NCI-H460 (cell line): ENCODE measurements at places on chromosomes 2 and 18.
A peak's percentile ranks its signal among the peaks of the same experiment; 100 is the strongest.

DNA sequence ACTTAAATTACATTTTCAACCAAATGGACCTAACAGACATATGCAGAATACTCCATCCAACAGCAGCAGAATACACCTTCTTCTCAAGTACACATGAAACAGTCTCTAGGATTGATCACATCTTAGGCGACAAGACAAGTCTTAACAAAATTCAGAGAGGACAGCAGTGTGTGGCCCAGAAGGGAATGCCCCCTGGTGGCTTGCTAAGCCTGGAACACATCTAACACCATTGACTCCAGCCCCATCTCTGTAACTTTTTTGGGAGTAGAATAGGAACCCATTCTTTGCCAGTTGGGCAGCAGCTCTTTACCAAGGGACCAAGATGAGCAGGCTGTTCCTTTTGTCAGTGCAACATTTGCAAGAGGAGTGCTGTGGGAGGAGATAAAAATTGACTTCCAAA is 249.9 kb downstream of the PLCL1 start:
- peak; percentile 28 for DNase-seq

DNA sequence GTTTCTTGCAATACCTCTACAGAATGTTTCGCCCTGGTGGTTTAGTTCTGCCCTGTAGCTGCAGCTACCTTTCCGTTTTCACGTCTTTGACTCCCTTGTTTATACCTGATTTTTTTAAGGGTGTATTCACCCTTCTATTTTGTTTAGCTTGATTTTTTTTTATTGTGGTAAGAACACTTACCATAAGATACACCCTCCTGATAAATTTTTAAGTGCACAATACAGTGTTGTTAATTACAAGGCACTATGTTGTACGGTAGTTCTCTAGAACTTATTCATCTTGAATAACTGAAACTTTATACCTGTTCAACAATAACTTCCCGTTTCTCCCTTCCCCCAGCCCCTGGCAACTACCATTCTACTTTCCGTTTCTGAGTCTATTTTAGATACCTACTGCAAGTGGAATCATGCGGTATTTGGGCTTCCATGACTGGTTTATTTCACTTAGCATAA is 48.9 kb upstream of the NABP1 start:
- DNase-seq: no peak

- DNase-seq: no peak
These were observed 44.2 kb upstream of the PPM1B start for GRCh38 chr2:44124500-44124899.

- DNase-seq: no peak
These were observed 41.8 kb upstream of the ASPRV1 start for GRCh38 chr2:70003093-70003830.

- peak; percentile 69 for DNase-seq
These were observed 129.7 kb upstream of the OSR1 start for GRCh38 chr2:19488009-19488691.

DNA sequence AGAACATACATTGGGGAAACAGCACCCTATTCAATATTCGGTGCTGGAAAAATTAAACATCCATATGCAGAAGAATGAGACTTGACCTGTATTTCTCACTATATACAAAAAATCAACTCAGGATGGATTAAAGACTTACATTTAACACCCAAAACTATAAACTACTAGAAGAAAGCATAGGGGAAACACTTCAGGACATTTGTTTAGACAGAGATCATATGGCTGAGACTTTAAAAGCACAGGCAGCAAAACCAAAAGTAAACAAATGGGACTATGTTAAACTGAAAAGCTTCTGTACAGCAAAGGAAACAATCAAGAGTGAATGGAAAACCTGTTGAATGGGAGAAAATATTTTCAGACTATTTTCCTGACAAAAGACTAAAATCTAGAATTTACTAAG is 1694.1 kb upstream of the CELF4 start:
- DNase-seq: no peak

DNA sequence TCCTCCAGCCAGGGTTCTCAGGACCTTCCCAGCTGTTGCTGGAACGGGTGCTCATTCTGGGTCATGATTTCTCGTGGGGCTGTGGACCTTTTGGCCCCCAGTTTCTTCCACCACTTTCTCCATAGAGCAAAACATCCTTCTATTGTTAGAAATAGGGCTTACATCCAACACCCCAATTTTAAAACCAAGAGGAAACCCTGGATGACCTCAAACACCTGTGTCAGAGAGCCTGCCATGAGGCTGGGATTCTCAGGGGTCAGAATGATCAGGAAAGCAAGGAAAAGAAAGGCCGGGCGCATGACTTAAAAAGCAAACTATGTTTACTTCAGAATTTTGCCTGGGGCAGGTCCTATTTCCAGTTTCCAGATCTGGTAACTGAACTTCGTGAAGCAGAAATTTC is 307.9 kb upstream of the MEIS1 start:
- DNase-seq: no peak

- DNase-seq: no peak
These were observed 16.0 kb upstream of the ASXL2 start for GRCh38 chr2:25894135-25894830.

GRCh38 chr2:241654551-241654950 is 17.1 kb downstream of the ATG4B start:
- no peak for DNase-seq

DNA sequence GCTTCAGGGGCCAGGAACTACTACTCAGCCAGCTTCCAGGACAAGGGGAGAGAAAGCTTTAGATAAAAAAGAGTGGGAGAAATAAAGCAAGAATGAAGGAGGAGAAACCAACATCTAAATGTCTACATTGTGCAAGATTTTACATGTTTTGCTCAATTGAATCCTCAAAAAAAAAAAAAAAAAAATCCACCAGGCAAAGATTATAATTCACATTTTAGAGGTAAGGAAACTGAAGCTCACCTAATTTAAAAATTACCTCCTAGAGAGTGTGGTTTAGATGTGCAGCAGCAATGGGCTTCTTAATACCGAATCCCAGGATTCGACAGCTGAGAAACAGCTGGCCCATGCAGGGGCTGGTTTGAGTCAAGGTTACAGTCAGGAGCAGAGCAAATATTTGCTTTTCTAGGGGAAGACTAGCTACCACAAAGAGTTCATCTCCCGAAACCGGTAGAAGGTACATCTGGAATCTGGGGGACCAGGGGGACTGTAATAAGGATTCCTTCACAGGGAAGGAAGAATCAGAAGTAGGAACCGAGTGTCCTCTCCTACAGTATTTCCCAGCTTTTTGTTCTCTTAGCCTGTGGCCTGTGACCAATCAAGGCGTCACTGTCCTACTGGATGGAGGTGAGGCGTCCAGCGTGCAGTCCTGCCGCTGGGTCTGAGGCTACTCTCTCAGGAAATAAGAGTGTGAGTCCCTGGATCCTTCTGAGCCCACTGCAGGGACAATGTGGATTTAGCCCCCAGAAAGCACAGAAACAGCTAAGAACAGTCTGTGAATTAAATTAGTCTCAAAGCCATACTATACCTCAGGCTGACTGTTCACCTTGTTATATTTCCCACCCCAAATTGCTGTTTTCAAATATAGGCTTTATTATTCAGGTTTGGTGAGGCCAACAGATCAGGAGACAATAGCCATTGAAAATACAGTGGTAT is 42.3 kb downstream of the IL1R2 start:
- DNase-seq: no peak

GRCh38 chr18:24585996-24586566 is 125.6 kb downstream of the HRH4 start:
- DNase-seq: no peak

DNA sequence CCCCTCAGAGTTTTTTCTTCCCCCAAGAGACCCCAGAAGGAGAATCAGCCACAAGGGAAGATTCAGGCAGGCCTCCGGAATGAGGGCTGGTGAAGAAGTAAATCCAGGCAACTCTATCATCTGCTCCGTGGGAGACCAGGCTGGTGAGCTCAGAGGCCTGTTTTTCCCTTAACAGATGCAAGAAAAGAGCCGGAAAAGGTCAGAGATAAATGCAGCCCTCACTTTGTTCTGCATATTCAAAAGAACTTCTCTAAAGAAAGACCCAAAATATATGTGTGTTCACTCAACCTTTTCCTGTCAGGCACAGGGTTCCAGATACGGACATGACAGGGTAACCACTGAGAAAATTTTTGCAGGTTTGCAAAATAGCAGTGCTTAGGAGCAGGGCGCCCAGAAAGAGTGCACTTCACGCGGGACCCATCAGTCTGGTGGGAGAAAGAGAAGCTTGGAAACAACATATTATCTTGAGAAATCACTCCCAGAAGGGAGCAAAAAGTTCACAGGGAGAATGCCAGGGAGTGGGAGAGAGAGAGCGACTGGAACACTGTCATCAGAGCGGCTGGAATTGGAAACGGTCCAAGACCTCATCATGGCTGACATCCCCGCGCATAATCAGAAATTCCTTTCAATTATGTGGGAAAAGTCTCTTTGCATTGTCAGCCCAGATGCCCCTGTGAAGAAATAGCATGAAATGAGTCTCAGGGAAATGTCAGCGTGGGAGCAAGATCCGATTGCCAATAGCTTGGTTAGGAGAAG is 244.8 kb upstream of the SLC14A2 start:
- no peak for DNase-seq

- DNase-seq: no peak
These were observed 283.3 kb downstream of the NRXN1 start for GRCh38 chr2:50748671-50749070.

DNA sequence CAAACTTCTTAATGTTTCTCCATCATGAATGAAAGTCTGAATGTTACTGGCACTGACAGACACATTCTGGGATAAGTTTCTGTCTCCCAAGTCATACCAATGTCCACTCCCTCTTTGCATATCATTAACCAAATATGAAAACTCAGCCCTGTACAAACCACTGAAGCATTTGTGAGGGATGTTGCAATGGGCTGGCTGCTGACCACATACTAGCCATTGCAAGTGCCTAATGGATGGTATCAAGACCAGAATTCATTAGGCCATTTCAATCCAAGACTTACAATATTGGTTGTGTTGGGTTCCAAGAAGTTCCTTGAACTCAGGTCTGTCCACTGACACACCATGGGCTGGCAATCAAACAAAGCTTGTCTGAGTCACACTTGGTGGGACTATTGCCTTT is 73.8 kb downstream of the CBLN2 start:
- no peak for DNase-seq

DNA sequence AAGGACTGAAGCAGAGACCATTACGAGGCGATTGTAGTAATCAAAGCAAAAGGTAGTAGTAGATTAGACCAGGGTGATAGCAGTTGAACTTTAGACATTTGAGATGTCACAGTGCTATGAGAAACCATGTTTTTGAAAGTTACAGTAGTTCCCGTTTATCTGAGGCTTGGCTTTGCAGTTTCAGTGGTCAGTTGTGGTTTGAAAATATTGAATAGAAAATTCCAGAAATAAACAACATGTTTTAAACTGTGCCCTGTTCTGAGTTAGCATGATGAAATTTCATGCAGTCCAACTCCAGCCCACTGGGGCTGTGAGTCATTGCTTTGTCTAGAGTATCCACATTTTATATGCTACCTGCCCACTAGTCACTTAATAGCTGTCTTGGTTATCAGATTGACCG is 47.5 kb downstream of the ZNF638 start:
- DNase-seq: peak; percentile 9

- DNase-seq: no peak
These were observed 331.3 kb upstream of the CNTNAP5 start for GRCh38 chr2:123693836-123694235.

DNA sequence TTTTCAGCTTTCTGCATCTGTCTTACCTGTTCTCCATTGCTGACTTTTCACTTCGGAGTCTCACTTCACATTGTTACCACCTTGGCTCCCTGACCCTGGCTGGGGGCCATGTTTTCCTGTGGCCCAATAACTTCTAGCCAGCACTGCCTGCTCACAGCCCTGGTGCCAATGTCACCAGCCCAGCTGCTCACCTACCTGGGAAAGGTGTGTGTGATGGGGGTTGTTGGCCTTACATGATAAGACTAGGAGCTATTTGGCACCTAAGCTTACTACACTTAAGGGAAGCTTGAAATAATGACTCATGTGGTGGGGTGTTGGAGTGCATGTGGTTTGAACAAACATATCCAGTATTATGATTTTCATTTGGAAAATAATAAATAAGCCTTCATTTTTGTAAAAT is 37.5 kb upstream of the PGAP1 start:
- DNase-seq: no peak

DNA sequence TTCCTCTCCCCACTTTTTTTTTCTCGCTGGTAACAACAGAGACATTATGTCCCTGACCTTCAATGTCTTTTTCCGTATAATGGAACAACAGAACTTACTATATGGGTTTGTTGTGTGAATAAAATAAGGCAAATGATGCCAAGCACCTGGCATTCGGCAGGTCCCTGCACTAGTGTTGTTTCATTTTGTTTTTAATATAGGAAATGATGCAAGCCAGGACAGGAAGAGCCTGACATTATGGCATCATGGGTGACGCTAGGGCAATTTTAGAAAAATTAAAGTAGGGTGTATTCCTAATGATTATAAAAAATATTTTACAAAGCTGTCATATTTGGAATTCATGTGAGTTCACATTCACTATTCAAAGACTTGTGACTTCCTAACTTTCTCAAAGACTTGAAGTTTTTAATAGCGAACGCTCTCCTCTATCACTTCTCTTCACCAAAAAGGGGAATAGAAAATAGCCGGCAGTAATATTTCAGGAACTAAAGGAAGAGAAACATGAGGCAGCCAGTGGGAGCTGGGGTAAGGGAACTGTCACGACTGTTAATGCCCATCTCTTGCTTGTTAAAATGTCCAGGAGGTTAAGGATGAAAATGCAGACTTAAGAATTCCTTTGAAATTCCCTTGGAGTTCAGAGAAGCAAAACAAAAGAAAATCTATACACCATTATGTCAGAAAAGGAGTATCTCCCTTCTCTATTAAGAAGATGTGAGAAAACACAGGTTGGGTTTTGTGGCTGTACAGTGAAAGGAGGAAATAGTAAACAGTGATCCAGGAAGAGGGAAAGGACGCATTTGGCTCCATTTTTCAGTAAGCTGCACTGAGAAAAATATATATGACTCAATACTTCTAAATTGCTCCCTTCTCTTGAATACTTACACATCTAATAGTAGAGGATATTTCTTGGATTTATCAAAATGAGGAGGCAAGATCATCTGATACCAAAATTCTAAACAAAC is 60.2 kb downstream of the DPP4 start:
- DNase-seq: no peak

GRCh38 chr2:99776206-99776905 is 286.5 kb upstream of the REV1 start:
- DNase-seq: no peak

DNA sequence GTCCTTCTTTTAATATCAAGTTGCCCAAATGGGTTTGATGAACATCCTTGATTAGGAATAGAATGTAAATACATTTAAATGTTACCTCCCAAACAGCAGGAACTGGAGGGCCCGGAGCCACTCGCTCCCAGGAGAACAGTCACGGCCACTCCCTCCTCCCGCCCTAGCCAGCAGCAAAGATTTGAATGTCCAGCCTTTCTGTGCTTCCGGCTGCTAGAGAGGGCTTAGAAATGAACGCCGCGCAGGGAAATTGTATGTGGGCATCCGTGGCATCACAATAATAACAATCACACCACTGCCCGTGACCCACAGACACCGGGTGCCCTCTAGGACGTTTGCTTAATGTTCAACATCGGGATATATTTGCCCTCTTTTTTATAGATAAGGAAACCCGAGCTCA is 164.9 kb upstream of the SALL3 start:
- no peak for DNase-seq

GRCh38 chr18:42925036-42925435 is 190.4 kb downstream of the RIT2 start:
- no peak for DNase-seq

- DNase-seq: peak; percentile 2
These were observed 1296.0 kb upstream of the ZEB2 start for GRCh38 chr2:145815933-145816332.

- no peak for DNase-seq
These were observed 2.6 kb downstream of the IL1RL1 start for GRCh38 chr2:102313950-102314349.
